ENCODE measurements at places on chromosomes 5 and 9.

- no peak for DNase-seq
Measured at GRCh38 chr5:51202161-51202560, 181.1 kb upstream of the ISL1 start.

GRCh38 chr5:165304193-165304827, 1798.9 kb downstream of the MAT2B start:
- no peak for DNase-seq

DNA sequence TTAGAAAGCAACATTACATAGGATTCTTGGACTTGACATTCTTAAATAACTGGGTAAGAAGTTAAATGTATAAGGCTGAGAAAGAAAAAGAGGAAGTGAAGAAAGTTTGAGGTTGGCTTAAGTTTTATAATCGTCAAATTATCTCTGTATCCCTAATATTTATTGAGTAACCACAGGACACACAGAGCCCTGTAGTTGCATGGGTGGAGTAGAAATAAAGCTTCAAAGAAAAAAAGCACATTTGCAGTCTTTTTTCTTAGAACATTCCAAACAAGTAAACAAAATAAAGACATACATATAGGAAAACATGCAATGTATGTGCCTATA, 137.0 kb downstream of the CCDC192 start:
- no peak for DNase-seq

DNA sequence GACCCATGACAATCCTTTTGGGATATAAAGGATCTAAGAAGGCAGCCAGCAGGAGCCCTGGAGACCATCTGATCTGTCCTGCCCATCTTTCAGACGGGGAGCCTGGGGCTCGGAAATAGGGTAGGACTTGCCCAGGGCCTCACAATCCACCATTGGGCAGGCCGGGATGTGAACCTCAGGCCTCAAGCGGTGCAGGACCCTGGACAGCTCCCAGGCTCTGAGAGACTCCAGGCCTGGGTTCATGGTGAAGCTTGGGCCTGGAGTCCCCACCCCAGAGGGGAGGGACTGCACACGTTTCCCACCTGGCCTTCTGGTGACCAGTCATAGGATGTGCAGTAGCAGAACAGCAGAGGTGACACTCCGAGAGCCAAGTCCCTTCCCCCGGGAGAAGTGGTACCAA, 36.6 kb upstream of the RAPGEF1 start:
- DNase-seq = peak; percentile 62

DNA sequence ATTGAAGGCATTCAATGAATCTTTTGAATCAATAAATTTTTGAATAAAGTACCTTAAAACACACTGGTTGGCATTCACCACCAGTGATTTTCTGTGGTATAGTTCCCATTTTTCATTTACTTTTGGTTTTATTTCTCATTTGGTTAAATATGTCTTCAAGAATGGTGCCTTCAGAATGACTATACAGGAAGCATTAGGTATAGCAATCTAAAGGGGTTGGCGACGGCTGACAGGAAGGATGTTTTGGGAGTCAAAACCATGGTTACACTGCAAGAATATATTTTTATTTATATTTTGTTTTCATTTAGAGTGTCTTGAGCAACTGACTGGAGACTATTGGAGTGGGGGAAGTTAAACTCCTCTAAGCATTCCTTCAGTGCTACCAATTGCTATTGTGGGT, 235.7 kb downstream of the HTR1A start:
- no peak for DNase-seq

- DNase-seq = no peak
Measured at GRCh38 chr9:94801234-94801633, 74.7 kb downstream of the AOPEP start.

GRCh38 chr9:116090030-116090770, 63.4 kb upstream of the PAPPA start:
- DNase-seq = no peak
